ENCODE measurements at places on chromosomes 3 and 15.

DNA sequence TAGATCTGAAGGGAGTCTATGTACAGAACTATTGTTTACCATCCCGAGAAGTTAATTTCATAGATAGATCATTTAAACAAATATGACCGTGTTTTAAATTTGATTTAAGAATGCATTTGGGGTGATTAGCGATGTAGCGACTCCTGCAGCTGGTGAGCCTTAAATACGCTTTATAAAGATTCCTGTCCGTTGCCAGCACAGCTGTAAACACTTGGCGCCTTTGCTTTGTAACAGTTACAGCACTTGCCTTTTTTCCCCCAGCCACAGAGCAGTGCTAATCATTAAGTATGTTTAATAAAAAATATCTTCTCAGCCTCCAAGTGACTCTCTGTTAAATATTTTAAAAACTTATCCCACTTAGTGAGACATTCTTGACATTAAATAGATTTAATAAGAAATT lies 333.8 kb downstream of the FEZF2 start:
- no peak for DNase-seq

- DNase-seq, result no peak
These were observed 433.7 kb downstream of the MAGI1 start for GRCh38 chr3:65604863-65605526.

DNA sequence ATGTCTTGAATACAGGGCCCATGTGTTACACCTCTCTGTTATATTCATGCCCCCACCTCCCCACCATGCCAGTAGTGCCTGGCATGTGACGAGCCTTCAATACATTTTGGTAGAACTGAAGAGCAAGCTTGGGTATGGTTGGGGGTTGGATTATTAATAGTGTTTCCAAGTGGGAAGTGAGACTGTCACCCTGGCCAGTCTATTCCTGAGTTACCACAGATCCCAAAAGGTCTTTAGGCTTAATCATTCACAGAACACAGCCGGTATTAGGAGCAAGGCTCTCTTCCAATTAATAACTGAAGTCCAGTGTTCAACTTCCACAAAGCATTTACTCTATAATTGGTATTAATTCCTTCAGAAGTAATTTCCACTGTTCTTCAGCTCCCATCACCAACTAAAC lies 231.9 kb upstream of the LRTM1 start:
- DNase-seq, result no peak

DNA sequence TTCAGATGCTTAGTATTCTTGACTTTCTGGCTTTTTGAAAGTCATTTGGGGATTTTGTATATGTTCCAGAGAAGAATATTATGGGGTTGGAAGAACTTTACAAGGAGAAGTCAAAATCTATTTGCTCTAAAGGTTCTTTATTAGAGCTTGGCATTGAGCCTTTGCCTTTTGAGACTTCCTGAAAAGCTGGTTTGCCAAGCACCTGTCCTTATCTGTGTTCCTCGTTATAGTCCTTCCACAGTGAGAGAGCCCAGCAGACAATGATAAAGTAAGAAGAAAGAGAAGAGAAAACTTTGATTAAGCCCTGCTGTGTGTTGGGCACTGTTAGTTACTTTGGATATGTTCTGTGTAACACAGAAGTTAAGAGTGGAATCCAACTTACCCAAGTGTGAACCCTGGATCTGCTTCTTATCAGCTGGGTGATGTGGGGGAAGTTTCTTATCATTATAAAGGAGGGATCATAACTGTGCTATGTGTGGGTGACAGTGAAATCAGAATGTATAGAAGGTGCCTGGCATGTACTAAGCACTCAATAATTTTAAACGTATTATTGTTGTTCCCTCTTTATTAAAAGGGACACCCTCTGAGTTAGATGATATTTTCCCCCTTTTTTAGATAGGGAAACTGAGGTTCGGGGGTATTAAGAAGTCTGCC lies 44.3 kb upstream of the POLR2M start:
- no peak for DNase-seq

- DNase-seq, result no peak
These were observed 140.5 kb downstream of the SEMA6D start for GRCh38 chr15:47857776-47858167.

GRCh38 chr15:44492040-44492439 lies 44.9 kb upstream of the EIF3J start:
- no peak for DNase-seq

DNA sequence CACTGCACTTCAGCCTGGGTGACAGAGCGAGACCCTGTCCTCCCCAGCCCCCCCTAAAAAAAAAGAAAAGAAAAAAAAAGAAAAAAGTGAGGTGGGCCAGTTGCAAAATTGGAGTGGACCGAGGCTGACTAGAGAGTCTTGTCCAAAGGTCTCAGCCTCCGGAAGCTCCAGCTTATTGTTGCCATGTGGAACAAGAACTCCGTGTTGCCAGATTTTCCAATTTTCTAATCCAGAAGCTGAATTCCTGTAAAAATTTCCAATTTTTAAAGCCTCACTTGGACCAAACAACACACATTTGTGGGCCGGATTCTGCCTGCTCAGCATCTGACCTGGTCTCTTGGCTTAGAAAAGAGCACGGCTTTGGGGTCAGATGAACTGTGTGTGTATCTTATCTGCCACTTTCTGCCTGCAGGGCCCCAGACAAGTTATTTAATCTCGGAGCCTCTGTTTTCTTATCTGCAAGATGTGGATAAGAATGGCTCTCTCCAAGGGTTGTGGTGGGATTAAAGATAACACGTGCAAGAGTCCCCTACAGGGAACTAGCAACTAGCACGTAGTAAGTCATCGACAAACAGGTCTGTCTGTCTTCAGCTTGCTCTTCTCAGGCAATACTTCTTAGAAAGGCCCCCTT lies 73.7 kb upstream of the TLE3 start:
- no peak for DNase-seq

GRCh38 chr15:72205273-72205672 lies 7.7 kb upstream of the GRAMD2A start:
- no peak for DNase-seq

DNA sequence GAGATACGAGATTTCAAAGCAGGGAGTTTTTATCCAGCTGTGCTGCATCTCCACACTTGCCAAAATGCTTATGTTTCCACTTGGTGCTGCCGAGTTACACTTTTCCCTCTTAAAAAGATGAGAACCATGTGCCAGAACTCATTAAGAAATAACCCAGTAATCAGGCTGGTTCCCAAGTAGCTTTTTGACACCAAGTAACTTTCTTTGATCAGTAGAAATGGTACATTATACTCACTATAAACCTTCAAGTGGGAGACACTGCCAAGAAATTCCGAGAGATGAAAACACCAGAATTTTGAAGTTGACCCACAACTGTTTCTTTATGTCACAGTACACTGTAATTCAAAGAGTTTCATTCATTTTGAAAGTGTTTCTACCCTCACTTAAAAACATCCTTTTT lies 164.6 kb upstream of the CCDC54 start:
- no peak for DNase-seq

- peak; percentile 52 for DNase-seq
These were observed 68.9 kb downstream of the SMAD3 start for GRCh38 chr15:67134067-67134838.

- no peak for DNase-seq
These were observed 7.7 kb downstream of the STOML1 start for GRCh38 chr15:73984208-73984979.

GRCh38 chr3:135558150-135558783 lies 407.3 kb upstream of the PPP2R3A start:
- DNase-seq, result no peak
